Mammary epithelial cell (primary cell): ENCODE measurements at places on chromosomes 16 and 17. TPM values are rescaled to one million over a fixed set of nuclear protein-coding genes. Genes with fewer than 3 reads are reported as not detected.

The CD300H gene
- not detected for polyA plus RNA-seq

The TAF1C gene
- 19.6 TPM for polyA plus RNA-seq

The OR3A2 gene
- not detected for polyA plus RNA-seq

The KRTAP4-9 gene
- polyA plus RNA-seq = not detected

The TBC1D3I gene
- 0.73 TPM for polyA plus RNA-seq

The KRTAP3-1 gene
- polyA plus RNA-seq = not detected

The DCAF7 gene
- 64.9 TPM for polyA plus RNA-seq

The UTS2R gene
- polyA plus RNA-seq = not detected

The MYO15A gene
- polyA plus RNA-seq = 0.69 TPM

The AATK gene
- polyA plus RNA-seq = 0.29 TPM

The CFAP119 gene
- 7.6 TPM for polyA plus RNA-seq
